ENCODE measurements at places on chromosomes 6 and 20.

GRCh38 chr6:6393069-6393529 is 72.6 kb upstream of the F13A1 start:
- no peak for DNase-seq

- no peak for DNase-seq
Observed at GRCh38 chr6:146028851-146029572, at the start of gene GRM1. GRM1 (plus strand) TSS chr6:146029062; CDS start chr6:146029518, 456 bp downstream.

DNA sequence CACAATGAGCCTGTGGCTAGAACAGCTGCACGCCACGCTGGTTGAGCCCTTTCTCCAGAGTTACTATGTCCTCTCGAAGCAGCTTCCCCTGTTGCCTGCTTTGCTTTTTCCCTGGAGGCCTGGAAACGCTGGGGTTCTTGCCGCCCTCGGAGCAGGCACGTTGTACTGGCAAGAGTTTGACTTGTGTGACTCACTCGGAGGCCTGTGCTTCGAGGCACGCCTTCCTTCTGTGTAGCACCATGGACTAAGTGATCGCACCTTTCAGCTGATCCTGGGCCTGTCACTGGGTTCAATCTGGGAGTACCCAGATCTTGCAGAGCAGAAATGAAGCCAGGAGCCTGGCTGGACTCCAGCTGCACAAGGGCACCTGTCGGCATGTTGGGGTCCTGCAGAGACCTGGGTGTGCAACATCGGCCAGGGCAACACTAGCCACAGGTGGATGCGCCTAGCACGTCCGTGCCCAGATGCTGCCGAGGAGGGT is 5.2 kb downstream of the INSM1 start:
- DNase-seq, result no peak

DNA sequence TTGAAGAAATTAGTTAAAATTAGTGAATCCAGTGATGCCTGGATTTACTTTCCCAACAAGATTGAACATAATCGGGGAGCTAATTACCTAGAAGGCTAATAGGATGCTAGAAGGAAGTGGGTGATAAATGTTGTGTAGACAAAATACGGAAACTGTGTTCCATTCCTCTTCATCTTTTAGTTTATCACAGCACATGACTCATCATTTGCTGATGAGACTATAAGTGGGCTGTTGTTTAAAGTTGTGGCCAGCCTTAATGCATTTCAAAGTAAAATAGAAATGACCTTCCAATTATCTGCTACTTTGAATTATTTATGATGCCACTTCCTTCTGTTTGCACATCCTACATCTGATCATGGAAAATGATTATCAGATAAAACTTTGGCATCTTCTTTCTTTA is 43.4 kb downstream of the OGFRL1 start:
- no peak for DNase-seq

GRCh38 chr6:89501222-89501621 is 68.3 kb downstream of the ANKRD6 start:
- no peak for DNase-seq

DNA sequence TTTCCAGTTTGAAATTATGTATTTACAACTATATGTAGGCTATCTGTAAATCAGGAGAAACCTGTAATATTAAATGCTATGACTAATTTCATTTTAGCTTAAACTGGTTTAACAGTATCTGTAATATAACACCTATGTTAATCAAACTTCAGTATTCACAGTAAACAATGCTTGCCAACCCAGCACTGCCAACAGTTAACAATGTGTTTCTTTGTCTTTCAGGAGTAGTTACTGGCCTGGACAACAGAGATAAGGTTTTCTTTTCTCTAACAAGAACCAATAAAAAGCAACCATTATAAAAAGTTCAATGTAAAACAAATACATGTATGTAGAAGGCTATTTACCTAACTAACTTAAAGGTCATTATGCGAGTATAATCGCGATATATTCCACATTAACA is 158.8 kb downstream of the CDK19 start:
- DNase-seq, result no peak
